Left ventricle myocardium superior (tissue), 1 donor: ENCODE measurements at places on chromosomes 1 and 21. TPM values are rescaled to one million over a fixed set of nuclear protein-coding genes. Genes with fewer than 3 reads are reported as not detected.

Gene GJA9
- total RNA-seq, result not detected

DNA sequence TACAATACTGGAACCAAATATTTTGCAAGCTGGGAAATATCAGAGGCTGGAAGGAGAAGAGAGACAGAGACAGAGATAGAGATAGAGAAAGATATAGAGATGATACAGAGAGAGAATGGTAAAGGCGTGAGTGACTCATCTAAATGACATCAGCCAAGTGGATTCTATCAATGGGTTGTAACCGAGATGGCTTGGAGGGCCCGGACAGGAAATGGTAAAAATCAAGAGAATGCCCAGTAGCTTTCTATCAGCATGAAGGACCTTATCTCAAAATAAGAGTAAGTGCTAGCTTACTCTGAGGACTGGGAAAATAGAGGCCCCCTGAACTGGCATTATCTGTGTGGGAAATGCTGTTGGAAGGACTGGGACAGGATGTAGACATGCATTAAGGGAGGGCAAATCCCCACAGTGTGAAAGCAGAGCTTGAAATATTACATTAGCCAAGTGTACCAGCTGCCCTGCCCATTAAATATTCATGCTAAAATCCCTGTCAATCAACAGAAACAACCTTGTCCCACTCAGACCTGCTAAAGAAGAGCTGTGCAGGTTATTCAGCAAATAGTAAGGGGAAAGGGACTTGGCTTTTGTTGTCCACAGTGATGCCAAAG is 76.6 kb upstream of the ZNF644 start:
- DNase-seq, result no peak

GRCh38 chr21:30126576-30126975 is 40.0 kb downstream of the CLDN17 start:
- no peak for DNase-seq

Gene CTSE
- 0.15 TPM for total RNA-seq

GRCh38 chr1:207017615-207018559 is 14.7 kb downstream of the C1orf116 start:
- DNase-seq, result no peak

GRCh38 chr1:227924168-227924832 is 23.4 kb downstream of the WNT9A start:
- peak; percentile 14 for DNase-seq

Gene DTL
- total RNA-seq, result 0.79 TPM

Gene C1orf94
- total RNA-seq, result not detected

Gene SHISA4
- total RNA-seq, result 129 TPM

Gene TTC22
- 0.17 TPM for total RNA-seq

- DNase-seq, result no peak
These were observed 18.4 kb upstream of the C1QA start for GRCh38 chr1:22618056-22618455.

DNA sequence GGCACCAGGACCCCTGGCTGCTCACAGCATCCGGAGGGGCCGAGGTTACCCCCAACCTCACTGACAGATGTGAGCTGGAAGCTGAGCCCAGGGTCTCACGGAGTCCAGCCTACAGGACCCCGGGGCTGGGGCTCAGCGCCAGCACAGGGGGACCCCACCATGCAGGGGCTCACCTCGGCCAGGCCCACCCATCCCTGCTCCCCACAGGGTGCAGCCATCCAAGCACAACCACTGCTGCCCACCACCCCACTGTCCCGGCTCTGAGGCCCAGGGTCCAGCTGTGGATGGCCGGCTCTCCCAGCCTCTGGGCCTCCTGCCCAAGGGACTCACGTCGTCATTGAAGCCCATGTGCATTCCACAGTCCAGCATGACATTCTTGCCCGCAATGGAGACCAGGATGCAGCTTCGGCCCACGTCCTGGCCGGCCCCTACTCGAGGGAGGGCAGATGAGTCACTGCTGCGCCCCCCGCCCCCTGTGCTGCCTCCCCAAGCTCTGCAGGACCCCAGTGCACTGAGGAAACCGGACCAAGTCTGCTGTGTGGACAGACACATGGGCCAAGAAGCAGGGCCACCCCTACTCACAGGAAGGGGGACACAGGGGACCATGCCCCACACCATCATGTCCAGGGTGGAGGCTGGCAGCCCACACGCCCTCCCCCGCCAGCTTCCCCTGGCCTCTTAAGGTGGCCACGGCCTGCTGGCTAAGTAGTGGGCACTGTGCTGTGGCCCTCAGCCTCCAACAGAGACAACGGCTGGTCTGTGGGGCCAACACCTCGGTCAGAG is 3.6 kb downstream of the INTS11 start:
- no peak for DNase-seq

- no peak for DNase-seq
These were observed 415 bp upstream of the LAD1 start for GRCh38 chr1:201399352-201400126.

Gene IBA57
- total RNA-seq, result 11.2 TPM

- no peak for DNase-seq
These were observed 100.6 kb upstream of the SLFNL1 start for GRCh38 chr1:41122148-41122547.

DNA sequence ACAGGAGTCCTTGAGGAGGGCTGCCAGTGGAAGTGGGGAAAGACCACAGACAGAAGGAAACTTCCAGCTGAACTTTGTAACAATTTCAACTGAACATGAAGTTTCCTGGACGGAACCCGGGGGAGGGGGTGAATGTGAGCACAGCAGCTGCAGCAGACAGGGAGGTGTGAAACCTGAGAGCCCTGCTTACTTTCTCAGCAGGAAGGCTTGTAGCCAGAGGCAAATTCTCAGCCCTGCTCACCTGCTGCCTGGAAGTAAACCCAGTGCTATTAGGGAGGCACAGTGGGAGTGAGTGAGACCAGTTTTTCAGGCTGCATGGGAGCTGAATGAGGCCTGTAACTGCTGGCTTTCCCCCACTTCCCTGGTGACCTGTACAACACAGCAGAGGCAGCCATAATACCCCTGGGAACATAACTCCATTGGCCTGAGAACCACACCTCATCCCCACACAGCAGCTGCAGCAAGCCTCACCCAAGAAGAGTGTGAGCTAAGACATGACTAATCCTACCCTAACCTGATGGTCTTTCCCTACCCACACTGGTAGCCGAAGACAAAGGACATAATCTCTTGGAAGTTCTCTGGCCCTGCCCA is 9.6 kb upstream of the SPRR2F start:
- no peak for DNase-seq

DNA sequence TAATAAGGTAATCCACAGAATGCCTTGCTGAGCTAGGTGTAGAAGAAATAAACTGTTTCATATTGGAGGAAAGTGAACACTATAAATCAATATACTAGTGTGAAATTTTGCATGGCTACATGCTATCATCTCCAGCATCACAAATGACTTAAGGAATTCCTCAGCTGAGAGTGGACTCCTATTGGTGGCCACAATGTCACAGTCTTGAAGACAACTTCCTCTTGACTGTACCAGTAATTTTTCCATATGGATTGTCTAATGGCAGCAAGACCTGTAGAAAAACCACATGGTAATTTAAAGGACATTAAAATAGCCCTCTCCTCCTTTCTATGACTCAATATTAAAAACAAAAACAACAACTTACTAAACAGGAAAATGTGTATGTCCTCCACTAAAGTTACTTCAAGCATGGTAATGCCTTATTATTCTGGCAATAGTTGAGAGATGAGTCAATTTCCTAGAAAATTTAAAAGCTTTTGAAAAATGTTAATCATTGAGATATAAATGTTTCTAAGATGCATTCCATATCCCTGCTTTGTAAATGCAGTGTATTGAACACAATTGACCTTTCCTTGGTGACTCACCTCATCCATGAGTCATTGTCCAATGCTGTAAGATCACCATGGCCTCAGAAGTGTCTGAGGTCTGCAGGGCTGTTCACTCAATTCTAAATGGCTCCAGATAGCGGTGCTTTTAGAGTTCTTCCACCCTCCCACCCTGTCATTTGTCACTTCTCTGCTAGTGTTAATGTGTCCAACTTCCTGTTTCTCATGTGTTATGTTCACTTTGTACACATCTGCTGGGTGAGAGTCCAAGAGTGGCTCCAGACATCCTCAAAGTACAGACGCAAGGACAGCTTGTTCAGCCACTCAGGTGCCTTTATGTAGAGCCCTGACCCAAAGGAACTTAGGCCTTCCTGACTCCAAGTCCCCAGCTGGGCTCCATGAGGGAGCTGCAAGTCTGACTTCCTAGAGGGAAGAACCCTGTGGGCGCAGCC is 32.8 kb upstream of the DNASE2B start:
- no peak for DNase-seq

DNA sequence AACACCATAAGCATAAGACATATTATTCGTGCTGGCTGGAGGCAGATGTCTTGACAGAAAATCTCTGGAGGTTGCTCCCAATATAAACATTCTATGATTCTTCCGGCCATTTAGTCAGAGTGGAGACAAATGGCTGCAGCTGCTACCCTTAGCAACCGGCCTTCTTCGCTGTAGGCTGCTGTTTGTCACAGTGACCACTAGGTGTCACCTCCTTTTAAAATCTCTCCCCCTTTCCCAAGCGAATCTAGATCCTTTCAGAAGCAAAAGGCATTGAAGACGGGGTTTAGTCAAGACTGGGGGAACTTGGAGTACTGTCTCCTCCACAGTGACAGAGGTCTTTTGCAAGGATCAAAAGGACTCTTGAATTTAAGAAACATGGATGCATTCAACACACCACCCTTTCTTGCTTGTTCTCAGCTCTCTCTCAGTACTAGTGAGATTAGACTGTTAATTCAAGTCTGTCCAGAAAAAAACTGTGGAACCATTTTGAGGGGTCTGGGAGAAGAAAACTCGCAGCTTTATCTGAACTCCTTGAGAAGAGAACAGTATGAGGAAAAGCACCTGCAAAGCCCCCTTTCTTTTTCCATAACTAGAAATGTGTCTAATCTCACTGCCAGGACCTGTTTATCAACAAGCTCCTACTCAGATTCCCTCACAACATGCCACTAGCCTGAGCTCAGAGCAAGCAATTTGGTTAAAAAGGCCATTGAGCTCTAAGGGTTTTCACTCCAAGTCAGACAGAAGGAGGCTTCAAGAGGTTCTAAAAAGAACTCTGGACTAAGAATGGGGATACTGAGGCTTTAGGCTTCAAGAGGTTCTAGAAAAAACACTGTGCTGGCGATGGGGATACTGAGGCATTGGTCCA is 408.3 kb upstream of the PLXNA2 start:
- no peak for DNase-seq

- DNase-seq, result no peak
These were observed 6.4 kb downstream of the C1orf116 start for GRCh38 chr1:207026104-207026534.

Gene LRRC39
- 209 TPM for total RNA-seq

- DNase-seq, result no peak
These were observed 9.9 kb downstream of the F3 start for GRCh38 chr1:94531664-94532063.

DNA sequence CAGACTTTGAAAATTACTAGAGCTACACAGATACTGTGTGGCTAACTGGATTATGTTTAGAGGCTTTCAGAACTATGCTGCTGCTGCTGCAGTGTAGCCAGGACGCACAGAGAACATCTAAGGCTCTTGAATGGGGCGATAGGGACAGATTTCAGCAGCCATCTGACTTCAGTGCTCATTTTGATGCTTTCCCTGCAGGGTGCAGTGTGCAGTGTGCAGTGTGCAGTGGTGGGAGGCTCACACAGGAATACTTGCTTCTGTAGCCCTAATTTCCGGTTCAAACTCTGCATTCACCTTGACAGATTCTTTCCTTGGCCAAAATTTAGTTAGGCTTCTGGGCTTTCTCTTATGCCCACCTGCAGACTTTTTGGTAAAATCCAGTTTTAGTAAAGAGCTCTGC is 7.7 kb downstream of the METTL18 start:
- no peak for DNase-seq

DNA sequence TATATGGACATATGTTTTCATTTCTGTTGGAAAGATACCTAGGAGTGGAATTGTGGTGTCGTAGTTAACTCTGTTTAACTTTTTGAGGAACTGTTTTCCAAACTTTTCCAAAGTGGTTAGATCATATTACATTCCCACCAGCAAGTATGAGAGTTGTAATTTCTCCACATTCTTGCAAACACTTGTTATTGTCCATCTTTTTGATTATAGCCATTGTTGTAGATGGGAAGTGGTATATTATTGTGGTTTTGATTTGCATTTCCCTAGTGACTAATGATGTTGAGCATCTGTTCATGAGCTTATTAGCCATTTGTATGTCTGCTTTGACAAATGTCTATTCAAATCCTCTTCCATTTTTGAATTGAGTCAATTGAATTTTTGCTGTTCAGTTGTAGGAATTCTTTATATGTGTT is 19.8 kb downstream of the CAMTA1 start:
- DNase-seq, result no peak

Gene MACO1
- 15.6 TPM for total RNA-seq

Gene CNN3
- 51.8 TPM for total RNA-seq

DNA sequence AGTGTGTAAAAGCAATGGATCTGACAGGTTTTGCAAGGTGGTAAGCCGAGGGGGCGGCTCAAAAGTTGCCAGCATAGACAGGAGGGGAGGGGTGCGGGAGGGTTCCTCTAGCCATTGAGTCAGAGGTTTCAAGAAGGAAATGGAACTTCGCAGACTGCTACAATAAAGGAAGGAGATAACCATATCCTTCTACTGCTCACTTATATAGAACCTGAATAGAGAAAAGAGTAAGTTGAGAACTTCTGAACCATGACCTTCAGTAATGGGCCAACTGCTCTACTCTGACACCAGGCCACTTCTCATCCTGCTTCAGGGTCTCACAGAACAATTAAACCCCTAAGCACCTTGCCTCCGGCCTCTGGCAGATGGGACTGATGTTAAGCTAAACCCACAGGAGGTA is 26.3 kb upstream of the BCAR3 start:
- DNase-seq, result no peak

- DNase-seq, result no peak
These were observed 439.4 kb downstream of the GPATCH2 start for GRCh38 chr1:217191441-217191840.

DNA sequence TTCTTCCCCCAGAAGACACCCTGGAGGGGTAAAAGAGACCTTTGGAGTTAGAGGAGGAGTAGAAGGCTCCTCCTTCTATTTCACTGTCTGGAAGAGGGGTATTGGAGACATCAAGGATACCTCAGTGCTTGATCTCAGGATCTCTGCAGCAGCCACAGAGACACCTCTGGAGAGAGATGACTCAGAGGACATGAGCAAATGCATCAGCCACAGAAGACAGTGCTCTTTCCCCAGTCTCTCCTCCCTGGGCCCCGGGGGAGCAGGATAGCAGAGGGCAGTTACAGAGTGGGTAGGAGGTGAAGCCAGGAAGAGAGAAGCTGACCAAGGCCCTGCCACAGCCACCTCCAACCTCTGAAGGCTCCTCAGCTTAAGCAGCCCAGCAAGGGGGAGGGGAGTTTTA is 15.3 kb upstream of the TEDDM1 start:
- DNase-seq, result no peak

DNA sequence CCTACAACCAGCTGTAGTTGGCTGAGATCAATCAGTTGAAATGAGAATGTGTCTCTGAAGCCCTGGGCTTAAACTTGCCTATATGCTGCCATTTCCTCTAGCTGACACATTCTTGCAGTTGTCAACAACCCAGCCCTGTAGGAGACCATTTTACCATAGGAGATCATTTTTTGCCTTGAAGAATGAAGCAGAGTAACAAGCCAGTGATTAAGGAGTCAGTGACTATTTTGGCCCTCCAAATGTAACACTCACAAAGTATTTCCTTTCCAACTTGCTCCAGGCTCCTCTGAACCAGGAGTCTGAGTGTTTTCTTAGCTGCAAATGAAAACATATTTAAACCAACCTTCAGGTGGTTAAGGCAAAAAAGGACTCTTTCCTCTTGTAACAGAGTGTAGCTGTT is 183.5 kb downstream of the ZZZ3 start:
- DNase-seq, result no peak
